HT-29 (cell line): ENCODE measurements at places on chromosomes 5 and 9.

- no peak for DNase-seq
Observed at GRCh38 chr5:153256-153655, 38.0 kb upstream of the LRRC14B start.

GRCh38 chr5:139908749-139909148 lies 113.1 kb downstream of the PSD2 start:
- no peak for DNase-seq

- DNase-seq: peak; percentile 18
Observed at GRCh38 chr5:65066387-65067146, 297.8 kb downstream of the CWC27 start.

- DNase-seq: no peak
Observed at GRCh38 chr9:78030296-78030552, 1.4 kb downstream of the GNAQ start.

DNA sequence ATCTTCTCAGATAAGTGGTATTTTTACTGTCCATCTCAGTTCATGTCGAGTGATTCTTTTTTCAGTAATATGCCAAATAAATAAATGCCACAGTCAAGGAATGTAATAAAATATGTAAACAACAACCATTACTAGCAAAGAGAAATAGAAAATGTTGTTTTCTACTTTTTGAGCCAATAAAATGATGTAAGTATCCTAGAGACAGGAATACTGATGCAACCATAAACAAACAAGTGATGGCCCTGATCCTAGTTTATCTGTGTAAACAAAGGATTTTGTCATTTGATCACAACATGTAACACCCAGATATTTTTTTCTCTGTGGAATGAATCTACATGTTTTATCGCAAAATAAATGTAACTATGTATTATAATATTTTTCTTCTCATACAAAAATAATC lies 1852.8 kb downstream of the EFNA5 start:
- DNase-seq: no peak

GRCh38 chr5:81195335-81195929 lies 37.7 kb upstream of the CKMT2 start:
- no peak for DNase-seq

GRCh38 chr9:125544484-125544883 lies 162.5 kb downstream of the MAPKAP1 start:
- DNase-seq: no peak

GRCh38 chr5:36644727-36645126 lies 38.3 kb downstream of the SLC1A3 start:
- no peak for DNase-seq

DNA sequence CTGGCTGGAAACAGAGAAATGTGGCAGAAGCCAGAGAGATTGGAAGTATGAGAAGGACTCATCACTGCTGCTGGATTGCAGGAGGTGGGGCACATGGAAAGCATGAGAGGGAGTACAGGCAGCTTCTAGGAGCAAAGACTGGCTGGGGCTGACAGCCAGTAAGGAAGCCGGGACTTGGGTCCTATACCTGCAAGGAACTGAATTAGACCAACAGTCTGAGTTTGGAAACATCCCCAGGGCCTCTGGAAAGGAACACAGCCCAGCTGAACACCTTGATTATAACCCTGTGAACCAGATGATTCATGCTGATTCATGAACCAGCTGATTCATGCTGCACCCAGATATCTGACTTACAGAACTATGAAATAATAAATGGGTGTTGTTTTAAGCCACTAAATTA lies 93.4 kb downstream of the OSTF1 start:
- DNase-seq: peak; percentile 38

DNA sequence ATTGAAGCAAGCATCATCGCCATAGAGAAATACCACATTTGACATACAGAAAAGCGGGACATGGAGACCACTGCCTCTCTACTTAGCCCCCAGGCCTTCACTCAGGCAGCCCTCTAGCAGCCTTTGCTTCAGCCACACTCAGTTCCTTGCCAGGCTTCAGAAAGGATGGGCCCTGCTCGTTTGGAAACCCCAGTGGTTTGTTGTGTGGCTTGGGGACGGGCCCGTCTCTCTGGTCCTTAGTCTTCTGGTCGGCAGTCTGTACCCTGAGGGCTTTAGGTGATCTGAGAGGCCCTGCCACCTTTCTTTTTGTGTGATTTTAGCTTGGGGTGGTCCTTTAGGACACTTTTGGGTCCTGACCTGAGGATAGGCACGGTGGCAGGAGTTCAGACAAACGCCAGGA lies 21.1 kb upstream of the ARSI start:
- DNase-seq: no peak

DNA sequence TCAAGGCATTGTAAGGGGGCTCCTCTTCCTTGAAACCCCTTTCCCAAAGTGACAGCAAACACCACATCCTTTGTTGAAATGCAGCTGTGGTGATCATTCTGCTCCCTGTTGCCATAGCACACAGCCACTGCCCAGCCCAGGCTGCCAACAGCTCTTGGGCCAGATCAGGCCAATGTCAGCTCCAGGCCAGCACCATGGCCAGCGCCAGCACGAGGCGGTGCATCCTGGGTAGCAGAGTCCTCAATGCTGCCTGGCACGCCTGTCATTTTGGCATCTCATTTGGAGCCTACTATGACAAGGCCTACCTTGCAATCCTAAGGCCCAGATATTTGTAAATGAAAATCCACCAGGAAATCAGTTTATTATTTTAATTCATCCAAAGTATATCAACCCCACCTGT lies 390.6 kb downstream of the DNAH5 start:
- DNase-seq: peak; percentile 48

GRCh38 chr9:125296843-125297372 lies 35.3 kb downstream of the GAPVD1 start:
- DNase-seq: peak; percentile 64

- DNase-seq: no peak
Observed at GRCh38 chr9:37625758-37626147, 25.0 kb upstream of the FRMPD1 start.

DNA sequence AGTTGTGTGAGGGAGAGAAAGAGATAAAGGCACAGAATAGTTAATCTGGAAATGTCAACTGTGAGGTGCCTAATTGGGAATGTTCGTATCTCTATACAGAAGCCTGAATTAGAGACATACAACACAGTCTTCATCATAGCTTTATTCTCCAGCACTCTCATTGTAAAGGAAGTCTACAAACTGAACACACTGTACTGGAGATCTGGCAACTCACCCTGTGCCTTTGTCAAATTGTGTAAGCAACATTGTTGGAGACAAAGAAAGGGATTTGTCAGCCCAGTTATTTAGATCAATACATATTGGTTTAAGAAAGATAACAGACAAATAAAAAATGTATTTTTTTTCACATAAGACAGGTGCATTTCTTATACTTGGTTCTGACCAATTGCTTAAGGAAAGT lies 832.9 kb upstream of the DMAC1 start:
- no peak for DNase-seq

DNA sequence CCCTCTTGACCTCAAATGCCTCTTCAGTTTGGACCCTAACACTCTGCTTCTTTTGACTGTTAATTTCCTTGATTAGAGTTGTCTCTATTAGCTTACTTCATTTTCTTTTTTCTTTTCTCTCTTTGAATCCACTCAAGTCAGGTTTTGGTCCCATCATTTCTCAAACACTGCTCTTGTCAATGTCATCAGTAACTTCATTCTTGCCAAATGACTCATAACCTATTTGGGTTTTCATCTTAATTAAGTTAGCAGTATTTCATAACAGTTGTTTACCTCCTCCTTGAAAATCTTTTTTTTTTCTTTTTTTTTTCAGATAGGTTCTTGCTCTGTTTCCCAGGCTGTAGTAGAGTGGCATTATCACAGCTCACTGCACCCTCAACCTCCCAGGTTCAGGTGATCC lies 119.6 kb downstream of the PARP8 start:
- DNase-seq: no peak

GRCh38 chr9:86128235-86128822 lies 29.0 kb upstream of the GOLM1 start:
- DNase-seq: no peak

- DNase-seq: no peak
Observed at GRCh38 chr5:174358276-174358675, 312.8 kb downstream of the NSG2 start.

DNA sequence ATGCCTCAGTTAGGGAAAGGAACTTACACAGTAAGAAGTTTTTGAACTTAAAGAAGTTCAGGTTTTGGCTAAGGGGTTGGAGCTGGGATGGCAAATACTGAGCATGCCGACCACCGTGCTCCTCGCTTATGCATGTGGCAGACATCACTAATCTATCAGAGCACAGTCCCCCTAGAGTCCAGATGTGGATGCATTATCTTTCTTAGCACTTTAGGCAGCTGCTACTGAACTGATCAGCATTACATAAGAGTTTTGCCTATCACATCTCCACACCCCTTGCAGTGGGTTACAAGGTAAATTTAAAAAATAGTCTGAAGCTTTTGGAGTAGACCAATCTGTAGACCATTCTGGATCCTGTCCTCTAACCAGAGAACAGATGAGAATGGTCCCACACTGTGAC lies 22.4 kb downstream of the MACIR start:
- DNase-seq: no peak

GRCh38 chr5:178162481-178162880 lies 8.8 kb upstream of the NHP2 start:
- no peak for DNase-seq

DNA sequence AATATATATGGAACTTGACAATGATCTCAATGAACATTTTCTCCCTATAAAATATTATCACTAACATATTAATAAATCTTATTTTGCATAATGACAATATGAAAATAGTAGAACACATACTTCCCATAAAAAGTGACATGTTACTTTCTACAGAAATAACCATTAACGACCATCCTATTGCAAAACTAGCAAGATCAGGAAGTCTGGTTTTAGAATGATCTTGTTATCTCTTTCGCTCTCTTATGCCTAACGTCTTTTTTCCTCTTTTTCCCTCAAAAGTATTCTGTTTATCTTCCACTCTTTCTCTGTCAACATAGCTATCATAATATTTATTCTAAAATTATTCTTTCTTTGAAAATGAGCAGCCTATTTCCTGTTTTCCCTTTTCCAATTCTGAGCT lies 21.6 kb upstream of the C5orf46 start:
- DNase-seq: no peak
